ENCODE measurements at places on chromosomes 4 and X.
A peak's percentile ranks its signal among the peaks of the same experiment; 100 is the strongest.

GRCh38 chr4:70522626-70523025 lies 4.3 kb downstream of the AMTN start:
- DNase-seq = no peak

- DNase-seq = no peak
Observed at GRCh38 chr4:139718358-139718757, 52.7 kb downstream of the MGST2 start.

GRCh38 chr4:122703868-122704267 lies 28.6 kb upstream of the BBS12 start:
- DNase-seq = no peak

DNA sequence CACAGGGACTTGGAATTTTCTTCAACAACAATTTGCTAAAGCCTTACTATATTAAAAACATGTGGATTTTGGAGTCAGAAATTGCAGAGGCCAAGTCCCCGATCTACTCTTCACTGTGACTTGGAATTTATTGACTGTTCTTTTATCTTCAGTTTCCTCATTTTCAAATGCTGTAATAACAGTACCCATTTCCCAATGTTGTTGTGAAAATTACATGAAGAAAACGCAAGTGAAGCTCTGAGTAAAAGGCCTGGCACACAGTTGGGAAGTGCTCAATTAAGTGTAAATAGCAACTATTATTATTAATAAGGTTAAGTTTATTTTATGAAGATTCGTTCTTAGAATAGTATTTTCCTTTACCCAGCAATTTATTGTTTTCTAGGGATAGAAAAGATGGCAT lies 15.7 kb downstream of the STBD1 start:
- no peak for DNase-seq

DNA sequence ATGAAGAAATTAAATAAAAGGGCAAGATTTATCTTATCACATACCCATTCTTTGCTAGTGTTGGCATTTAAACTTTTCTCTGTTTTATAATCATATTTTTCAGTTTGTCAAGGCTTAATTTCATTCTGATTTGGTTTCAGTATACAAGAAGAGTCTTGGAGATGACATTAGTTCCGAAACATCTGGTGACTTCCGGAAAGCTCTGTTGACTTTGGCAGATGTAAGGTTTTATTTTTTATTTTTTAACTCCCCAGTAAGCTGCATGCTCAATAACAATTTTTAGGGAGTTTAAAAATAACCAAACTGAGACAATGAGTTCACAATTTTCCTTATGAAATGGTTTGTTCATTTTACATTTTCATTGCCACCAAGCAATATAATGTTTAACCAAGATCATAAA lies 39.8 kb downstream of the ANXA3 start:
- peak; percentile 49 for DNase-seq

DNA sequence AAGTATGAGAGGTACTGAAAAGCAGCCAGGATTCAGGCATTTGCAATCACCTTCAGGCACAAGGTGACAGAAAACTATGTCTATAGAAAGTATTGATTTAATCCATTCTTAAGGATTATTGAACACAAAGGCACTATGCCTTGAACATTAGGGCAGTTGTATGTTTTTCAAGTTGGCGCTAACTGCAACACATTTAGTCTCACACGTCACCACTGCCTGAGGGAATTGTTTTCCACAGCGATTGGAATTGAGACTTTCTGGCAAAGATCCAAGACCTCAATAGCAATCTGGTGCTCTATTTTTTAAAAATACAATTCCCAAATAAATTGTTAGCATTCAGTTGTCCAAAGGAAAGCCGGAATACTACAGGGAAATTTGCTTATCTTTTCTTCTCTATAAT lies 52.7 kb upstream of the FTHL17 start:
- peak; percentile 36 for DNase-seq

GRCh38 chr4:2036866-2037265 lies 22.3 kb upstream of the NAT8L start:
- no peak for DNase-seq

Measured in dermis microvascular lymphatic vessel endothelial cell (primary cell).